ENCODE measurements at places on chromosomes 3 and 15.
A peak's percentile ranks its signal among the peaks of the same experiment; 100 is the strongest.

DNA sequence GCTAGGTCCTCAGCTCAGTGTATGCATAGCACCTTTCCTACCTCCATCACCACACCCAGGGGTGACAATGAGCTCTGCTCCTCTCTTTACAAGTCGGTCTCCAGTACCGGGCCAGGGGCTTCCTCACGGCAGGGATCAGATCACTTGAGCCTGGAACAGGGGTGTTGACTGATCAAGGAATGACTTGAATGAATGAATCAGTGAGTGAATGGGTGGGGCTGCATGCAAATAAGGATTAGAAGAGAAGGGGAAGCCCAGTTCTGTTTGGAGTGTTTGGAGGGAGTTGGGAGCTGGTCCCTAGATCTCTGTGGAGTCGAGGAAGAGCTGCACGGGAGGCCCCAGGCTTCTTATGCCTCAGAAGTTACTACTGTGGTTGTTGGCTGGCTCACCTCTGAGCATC is 87.0 kb downstream of the TMEM266 start:
- DNase-seq = no peak

DNA sequence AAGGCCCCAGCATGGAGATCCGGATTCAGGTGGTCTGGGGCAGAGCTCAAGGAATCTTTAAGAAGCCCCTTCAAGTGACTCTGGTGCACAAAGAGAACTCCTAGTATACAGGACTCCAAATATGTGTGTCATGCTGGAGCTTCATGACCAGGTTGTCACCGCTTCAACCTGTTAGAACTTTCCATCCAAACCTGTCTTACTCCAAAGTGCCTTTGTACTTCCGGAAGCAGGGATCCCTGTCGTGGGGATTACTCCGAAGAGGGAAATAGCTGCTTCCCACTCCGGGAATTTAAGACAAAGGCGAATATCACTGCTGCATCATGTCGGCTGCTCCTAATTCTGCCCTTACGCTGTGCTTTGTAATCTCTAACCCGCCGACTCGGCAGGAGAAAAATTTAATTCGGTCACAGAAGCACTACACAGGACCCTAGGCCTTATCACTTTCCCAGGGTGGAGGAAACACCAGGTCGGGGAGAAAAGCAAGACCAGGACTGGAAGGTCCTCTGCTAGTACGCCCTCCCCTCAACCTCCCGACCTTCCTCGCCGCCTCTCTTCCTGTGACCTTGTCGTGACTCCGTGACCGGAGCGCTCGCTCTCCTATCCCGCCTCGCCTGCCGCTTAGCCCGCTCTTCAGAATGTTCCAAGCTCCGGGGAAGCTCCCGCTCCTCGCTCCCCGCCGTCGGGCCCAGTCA is 730 bp downstream of the HIGD1A start:
- no peak for DNase-seq

- DNase-seq = no peak
These were observed 138.3 kb downstream of the ANXA2 start for GRCh38 chr15:60259469-60259868.

- DNase-seq = no peak
These were observed 123.7 kb upstream of the RAP2B start for GRCh38 chr3:153038367-153038766.

GRCh38 chr3:156628836-156629618 is 45.4 kb upstream of the TIPARP start:
- DNase-seq = no peak

- DNase-seq = peak; percentile 27
These were observed 43.1 kb downstream of the DNASE1L3 start for GRCh38 chr3:58167431-58168351.

GRCh38 chr3:126307591-126308393 is 49.4 kb downstream of the KLF15 start:
- no peak for DNase-seq

GRCh38 chr15:51752888-51753287 is 1.5 kb downstream of the TMOD2 start:
- no peak for DNase-seq

DNA sequence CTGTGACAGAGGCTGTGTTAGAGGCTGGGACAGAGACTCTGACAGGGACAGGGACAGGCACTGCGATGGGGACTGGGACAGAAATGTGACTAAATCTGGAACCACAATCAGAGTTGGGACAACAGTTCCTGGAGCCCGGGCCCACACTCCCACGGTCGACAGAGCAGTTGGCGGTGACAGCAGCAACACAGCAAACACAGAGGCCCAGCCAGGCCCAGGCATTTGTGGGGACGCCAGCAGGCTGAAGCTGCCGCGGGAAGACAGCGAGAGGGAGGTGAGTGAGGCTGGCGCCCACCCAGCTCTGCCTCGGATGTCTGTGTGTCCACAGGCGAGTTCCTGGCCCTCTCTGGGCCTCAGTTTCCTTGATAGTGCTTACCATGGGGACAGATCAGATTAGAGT is 9.3 kb upstream of the HCN4 start:
- DNase-seq = no peak

DNA sequence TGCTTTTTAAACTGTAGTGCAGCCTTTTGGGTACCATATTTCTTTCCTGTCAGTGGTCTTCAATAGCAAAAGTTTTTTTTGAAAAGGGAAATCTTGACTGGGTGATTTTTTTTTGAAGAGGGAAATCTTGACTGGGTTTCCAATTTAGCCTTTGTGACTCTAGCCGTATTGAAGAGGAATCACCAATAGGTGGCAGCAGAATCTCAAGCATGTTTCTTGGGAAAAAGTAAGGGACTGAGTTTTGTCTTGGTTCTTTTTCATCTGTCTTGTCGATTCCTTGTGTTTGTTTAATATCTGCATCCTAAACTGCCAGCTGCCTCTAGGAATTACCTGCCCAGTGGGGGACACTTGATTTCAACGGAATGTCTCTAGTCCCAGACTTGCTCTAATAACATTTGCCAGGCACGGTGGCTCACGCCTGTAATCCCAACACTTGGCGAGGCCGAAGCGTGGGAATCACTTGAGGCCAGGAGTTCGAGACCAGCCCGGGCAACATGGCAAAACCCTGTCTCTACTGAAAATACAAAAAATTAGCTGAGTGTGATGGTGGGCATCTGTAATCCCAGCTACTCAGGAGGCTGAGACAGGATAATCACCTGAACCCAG is 89.2 kb downstream of the RBPMS2 start:
- DNase-seq = no peak

DNA sequence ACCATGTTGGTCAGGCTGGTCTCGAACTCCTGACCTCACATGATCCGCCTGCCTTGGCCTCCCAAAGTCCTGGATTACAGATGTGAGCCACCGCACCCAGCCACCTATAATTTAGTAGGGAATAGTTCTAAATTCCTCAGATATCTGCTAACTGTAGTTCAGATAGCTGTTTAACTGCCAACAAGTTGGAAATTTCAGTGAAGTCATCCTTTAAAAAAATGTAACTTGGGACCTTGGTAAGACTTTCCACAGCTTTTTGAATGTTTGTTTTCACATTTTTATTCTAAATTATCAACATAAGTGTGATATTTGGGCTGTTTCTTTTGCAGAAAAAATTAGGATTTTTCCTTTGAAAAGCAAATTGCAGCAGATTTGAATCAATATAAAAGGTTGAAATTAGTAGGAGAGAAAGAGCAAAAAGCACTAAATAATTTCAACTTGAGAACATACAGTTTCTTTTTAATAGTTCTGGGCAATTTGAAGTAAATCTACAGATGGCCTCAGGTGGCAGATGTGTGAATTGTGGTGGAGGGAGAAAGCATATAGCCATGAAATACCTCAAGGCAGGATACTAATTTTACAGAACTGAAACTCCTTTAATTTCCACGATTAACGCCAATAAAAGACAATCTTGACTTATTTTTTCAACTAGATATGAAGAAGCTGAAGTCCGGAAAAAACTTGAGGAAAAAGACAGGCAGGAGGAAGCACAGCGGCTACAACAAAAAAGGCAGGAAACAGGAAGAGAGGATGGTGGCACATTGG is 34.3 kb downstream of the USP8 start:
- no peak for DNase-seq

DNA sequence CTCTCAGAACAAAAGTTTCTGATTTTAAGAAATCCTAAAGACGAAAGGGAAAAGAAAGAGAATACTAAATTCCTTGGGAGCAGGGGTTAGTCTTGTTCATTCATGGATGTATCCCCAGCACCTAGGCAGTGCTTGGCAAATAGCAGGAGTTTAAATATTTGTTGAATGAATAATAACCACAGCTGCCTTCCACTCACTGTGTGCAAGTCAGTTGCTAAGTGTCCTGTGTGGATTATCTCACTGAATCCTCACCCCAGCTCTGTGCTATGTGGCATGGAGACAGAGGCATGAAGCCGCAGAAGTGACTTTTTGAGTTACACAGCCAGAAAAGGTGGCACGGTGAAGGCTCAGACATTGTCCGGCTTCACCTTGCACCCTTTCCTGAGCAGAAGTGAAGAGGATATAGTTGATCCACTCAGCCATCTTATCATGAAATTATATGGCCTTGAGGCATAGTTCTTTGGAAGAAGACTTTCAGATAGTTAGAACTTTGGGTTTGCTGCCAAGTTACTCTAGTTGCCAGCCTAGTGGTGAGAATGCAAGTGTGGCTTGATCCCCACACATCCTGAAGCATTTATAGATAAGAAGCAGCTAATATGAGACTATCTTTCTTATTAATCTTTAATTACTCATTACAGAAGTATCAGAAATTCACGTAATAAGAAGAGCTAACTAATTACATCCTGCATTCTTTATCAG is 355.5 kb downstream of the LRTM1 start:
- no peak for DNase-seq

- DNase-seq = no peak
These were observed 162.2 kb downstream of the VGLL3 start for GRCh38 chr3:86828751-86829150.

DNA sequence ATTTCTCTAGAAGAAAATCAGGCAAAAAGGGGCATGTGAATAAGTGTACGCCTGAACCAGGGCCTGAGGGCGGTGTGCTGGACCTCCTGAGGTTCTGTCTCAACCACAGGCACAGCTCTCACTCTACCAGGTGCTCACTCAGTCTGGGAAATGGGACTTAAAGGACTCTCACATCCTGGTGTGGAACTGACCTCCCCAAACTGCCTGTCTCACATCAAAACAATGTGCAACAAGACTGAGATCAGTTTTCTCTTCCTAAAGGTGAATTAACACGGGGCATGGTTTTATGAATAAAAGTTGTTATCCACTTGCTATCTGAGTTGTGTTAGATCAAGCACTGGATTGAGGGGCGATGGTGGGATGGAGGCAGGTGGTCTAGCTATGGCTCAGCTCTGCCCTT is 4.8 kb downstream of the STOML1 start:
- no peak for DNase-seq

- DNase-seq = no peak
These were observed 3.1 kb downstream of the AP4E1 start for GRCh38 chr15:50911621-50912020.

DNA sequence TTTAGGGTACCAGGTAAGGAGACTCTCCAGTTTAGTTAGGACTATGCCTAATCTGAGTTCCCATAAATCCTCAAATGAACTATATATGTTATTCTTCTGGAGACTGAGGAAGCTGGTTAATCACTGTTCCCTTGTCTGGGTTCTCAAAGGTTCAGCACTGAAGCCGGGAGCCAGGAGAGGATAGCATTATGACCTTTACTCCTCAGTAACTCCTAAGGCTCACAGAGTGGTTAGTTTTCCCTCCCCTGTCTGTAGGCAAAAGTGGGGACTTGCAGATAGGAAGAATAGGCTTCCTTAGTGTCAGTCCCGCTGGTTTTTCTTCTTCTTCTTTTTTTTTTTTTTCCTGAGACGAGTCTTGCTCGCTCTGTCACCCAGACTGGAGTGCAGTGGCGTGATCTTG is 50.4 kb downstream of the CRTC3 start:
- no peak for DNase-seq

- peak; percentile 13 for DNase-seq
These were observed 45.0 kb downstream of the ESYT3 start for GRCh38 chr3:138479438-138479863.

- DNase-seq = no peak
These were observed 360.4 kb upstream of the TGFBR2 start for GRCh38 chr3:30245858-30246622.

DNA sequence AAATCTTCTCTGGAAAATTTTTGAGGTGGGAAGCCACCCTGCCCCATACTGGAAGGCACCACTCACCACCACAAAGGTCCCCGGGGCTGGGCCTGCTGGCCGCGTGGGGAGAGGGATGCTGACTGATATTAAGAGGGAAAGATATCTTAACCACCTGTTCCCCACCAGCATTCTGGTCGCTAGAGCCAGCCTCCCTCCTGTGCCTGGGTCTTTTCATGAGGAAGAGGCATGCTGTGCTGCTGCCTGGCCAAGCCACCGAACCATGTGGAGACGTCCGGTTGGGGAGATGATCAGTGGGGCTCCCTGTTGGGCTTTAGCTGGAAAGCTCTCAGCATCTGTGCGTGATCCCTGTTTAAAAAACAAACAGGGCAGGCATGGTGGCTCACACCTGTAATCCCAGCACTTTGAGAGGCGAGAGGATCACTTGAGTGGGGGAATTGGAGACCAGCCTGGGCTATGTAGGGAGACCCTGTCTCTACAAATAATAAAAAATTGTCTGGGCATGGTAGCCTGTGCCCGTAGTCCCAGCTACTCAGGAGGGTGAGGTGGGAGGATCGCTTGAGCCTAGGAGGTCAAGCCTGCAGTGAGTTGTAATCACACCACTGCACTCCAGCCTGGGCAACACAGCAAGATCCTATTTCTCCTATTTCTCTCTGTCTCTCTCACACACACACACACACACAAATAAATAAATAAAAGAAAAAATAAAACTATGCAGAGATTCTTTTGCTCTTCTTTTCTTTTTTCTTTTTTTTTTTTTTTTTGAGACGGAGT is 1.0 kb downstream of the KLHL18 start:
- DNase-seq = peak; percentile 35

DNA sequence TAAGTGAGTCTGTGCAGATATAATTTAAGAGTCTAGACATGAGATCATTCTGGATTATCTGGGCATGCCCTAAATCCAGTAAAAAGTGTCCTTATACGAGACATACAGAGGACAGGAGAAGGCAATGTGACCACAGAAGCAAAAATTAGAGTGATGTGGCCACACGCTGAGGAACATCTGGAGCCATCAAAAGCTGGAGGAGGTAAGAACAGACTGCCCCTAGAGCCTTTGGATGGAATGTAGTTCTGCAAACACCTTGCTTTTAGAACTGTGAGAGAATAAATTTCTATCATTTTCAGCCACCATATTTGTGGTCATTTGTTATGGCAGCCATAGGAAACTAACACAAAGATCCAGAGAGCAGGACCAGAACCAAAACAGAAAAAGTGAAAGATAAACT is 41.0 kb downstream of the CD200 start:
- DNase-seq = no peak

GRCh38 chr3:16249336-16249735 is 15.4 kb downstream of the DPH3 start:
- no peak for DNase-seq
